Suppressor macrophage treated with lipopolysaccharide for 1 hour (primary cell): ENCODE measurements at places on chromosomes 2 and 18.
A peak's percentile ranks its signal among the peaks of the same experiment; 100 is the strongest.

DNA sequence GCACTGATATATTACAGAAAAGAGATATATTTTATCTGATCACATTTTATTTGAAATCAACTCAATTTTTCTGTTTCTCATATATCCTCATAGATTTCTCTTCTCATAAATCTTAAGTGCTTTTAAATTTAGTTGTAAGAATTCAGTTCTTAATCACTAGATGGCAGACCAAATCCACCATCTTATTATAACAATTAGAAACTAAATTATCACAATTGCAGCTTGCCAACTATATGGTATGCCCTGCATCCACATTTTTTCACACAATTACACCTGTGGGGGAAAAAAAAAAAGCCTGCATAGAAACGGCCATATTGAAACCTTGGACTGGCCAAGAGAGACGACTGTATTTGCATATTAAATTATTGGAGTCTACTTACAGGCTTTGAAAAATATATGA lies 64.4 kb downstream of the COL5A2 start:
- DNase-seq = no peak

- DNase-seq = peak; percentile 36
Measured at GRCh38 chr2:134738141-134738870, 19.5 kb upstream of the TMEM163 start.

DNA sequence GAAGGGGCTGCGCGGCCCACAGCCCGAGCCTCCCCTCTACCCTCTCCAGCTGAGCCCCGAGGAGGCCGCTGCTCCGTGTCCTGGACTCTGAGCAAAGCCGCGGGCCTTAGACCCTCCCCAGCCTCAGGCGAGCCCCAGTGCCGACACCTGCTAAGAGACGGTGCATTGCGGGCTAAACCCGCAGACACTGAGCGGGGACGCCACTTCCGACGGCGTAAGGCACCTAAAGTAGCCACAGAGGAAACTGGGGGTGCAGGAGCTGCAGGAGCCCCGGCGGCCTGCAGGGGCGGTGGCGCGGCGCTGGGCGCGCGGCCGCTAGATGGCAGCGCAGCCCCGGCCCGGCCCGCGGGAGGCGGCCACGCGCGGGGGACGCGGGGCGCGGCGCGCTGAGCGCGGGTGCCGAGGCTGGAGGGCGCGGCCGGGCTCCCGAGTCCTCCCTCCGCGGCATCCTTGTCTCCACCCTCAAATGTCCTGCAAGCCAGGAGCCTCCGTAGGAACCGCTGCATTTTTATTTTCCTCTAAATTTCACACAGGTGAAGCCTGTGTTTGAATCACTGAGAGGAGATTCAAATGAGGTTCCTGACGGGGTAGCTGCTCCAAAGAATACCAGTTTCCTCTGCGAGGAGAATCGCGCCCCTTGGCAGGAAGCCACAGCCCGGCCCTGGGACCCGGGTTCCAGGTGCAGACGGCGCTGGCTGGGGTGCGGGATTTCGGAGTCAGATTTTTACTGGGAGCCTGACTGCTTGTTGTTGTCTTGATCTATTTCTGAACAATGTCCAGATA lies 650.5 kb downstream of the GALR1 start:
- peak; percentile 64 for DNase-seq

DNA sequence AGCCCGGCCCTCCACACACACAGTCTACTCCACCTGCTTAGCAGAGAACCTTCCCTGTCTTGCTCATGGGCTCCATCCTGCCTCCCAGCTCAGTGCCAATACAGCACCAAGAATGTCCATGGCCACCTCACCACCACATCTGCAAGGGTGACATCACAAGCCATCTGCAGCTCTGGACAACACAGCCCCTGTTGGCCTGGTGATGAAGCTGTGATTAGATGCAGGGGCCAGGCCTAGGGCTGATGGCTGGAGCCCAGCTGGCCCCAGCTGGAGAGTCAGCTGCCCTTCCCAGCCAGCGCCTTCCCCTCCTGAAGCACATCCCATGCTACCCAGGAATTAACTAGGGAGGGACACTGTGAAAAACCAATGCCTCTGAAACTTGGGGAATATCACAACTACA lies 91.1 kb downstream of the TTC32 start:
- DNase-seq = no peak
